Karpas-422 (cell line): ENCODE measurements at places on chromosomes 5 and 9. TPM values are rescaled to one million over a fixed set of nuclear protein-coding genes. Genes with fewer than 3 reads are reported as not detected.

DNA sequence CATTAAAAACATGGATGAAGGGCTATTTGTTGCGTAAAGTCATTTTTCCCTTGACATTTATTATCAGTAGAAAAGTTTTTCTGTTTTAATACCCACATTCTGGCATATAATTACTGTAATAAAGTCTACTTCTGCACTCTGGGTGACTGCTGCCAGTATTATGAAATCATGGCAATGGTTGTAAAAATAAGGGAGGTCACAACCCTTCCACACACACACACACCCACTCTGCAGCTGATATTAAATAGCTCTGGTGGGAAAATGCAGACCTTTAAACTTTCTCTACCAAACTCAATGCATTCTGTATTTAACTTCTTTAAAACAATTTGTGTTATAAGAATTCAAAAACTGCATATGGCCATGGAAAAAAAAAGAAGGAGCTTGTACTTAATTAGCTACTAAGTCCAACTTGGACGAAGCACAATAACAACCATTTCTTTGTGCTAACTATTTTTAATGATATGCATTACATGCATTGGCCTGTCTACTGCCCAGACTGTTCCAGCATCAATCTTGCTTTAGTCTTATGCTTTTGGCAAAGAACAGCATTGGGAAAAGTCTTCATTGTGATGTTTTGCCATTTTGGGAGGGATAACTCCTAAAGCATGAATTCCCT is 137.6 kb upstream of the MAP3K1 start:
- peaks cover 7% of the 10 kb centered on the region for H3K4me1 ChIP-seq
- no peak overlapping the region for H3K4me3 ChIP-seq
- no peaks in the 10 kb centered on the region for H3K27me3 ChIP-seq
- no peak overlapping the region for H3K27ac ChIP-seq
- H3K36me3 ChIP-seq = no peaks in the 10 kb centered on the region

The NME5 gene
- 1.3 and 2.0 TPM in 2 replicates for total RNA-seq

- no peak for DNase-seq
- H3K27me3 ChIP-seq = no peaks in the 10 kb centered on the region
- no peak overlapping the region for H3K27ac ChIP-seq
- H3K36me3 ChIP-seq = no peaks in the 10 kb centered on the region
- H3K4me3 ChIP-seq = no peak overlapping the region
Measured at GRCh38 chr5:173237143-173237874, 2.3 kb upstream of the NKX2-5 start.

GRCh38 chr5:113070901-113071300 is 94.3 kb downstream of the DCP2 start:
- no peak overlapping the region for H3K27ac ChIP-seq
- no peak overlapping the region for H3K4me3 ChIP-seq
- H3K4me1 ChIP-seq = no peaks in the 10 kb centered on the region
- no peak for DNase-seq

DNA sequence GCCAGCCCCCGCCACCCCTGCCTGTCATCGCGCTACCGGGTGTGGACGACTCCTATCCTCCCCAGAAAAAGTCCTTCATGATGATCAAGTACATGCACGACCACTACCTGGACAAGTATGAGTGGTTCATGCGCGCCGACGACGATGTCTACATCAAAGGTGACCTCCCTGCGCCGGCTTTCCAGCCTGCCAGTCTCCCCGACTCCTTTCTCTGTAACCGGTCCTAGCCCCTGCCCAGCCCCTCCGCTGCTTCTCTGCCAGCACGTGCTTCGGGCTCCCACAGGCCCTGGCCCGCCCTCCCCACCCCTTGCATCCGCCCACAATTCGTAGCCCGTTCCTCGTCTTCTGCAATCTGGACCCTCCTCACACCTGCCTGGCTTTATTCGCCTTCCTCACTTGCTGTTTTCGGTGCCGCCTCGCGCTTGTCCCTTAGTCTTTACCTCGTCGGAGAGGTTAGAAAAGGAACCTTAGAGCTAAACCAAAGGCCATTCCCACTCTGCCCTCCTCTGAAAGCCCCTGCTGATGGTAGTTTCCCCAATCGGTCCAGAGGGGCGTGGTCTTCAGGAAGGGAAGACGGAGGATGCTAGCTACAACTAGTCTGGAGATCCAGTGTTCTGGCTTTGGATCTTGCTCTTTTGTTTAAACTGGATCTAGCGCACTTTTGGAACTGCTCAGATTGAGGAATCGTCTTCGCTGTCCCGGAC is 1.4 kb downstream of the CHSY3 start:
- H3K36me3 ChIP-seq = no peaks in the 10 kb centered on the region
- no peaks in the 10 kb centered on the region for H3K4me1 ChIP-seq
- no peak overlapping the region for H3K27ac ChIP-seq
- no peaks in the 10 kb centered on the region for H3K27me3 ChIP-seq

- no peak overlapping the region for H3K27ac ChIP-seq
- no peak overlapping the region for H3K4me3 ChIP-seq
- no peaks in the 10 kb centered on the region for H3K36me3 ChIP-seq
- no peaks in the 10 kb centered on the region; the same call in 1 of the 2 replicates for H3K27me3 ChIP-seq
Measured at GRCh38 chr5:96818125-96818788, 10.5 kb upstream of the ERAP1 start.

The AQP3 gene
- total RNA-seq = not detected in 2 replicates

The FGD3 gene
- total RNA-seq = 9.0 and 24.5 TPM in 2 replicates

DNA sequence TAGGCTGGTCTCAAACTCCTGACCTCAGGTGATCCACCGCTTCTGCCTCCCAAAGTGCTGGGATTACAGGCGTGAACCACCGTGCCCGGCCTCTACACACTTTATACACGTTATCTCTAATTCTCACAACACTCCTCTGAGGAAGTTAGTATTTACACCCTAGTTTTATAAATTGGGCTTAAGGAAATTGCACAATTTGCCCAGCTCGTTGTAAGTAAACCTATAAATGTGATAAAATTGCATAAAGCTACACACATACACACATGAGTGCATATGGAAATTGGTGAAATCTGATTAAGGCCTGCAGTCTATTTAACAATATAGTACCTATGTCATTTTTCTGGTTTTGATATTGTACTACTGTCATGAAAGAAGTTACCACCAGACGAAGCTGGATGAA is 4.4 kb upstream of the SLC4A9 start:
- no peaks in the 10 kb centered on the region for H3K27me3 ChIP-seq
- peaks cover 3% of the 10 kb centered on the region for H3K4me1 ChIP-seq
- DNase-seq = no peak

DNA sequence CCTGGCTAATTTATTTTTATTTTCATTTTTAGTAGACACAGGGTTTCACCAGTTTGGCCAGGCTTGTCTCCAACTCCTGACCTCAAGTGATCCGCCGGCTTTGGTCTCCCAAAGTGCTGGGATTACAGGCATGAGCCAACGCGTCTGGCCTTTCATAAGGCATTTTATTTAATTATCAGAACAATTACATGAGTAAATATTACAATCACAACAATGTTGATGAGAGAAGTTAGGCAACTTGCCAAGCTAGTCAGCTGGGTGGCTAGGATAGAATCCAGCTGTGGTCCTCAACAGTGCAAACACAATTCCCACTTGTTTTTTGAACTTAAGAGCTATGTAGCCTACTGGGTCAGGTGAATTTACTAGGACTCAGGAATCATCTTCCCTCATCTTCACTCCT is 22.0 kb downstream of the C9orf57 start:
- no peak for DNase-seq
- H3K27ac ChIP-seq = no peak overlapping the region
- no peak overlapping the region for H3K4me3 ChIP-seq
- H3K36me3 ChIP-seq = no peaks in the 10 kb centered on the region
- H3K4me1 ChIP-seq = no peaks in the 10 kb centered on the region

DNA sequence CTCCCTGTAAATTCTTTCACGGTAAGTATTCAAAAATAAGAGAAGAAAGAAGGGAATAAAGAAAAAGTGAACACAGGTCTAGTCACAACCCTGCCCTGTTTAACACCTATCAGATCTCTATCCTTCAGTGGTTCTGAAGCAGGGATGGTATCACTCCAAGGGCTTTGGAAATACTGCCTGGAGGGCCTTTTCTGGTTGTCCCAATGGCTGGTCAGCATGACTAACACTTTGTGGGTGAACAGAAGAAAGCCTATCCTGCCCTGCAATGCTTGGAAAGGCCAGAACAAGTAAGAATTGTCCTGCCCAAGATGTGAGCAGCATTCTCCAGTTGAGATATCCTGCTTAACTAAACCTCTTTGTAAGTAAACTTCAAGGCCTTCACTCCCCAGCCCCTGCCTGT is 124.9 kb downstream of the TMEM167A start:
- H3K4me1 ChIP-seq = no peaks in the 10 kb centered on the region
- no peak for DNase-seq
- no peak overlapping the region for H3K27ac ChIP-seq
- H3K36me3 ChIP-seq = no peaks in the 10 kb centered on the region

- no peak overlapping the region for H3K27ac ChIP-seq
- no peaks in the 10 kb centered on the region for H3K27me3 ChIP-seq
- no peaks in the 10 kb centered on the region for H3K36me3 ChIP-seq
- H3K4me1 ChIP-seq = no peaks in the 10 kb centered on the region
- H3K4me3 ChIP-seq = no peak overlapping the region
- no peak for DNase-seq
Measured at GRCh38 chr5:167245868-167246267, 1045.6 kb upstream of the WWC1 start.

The IFNA21 gene
- total RNA-seq = not detected in 2 replicates

DNA sequence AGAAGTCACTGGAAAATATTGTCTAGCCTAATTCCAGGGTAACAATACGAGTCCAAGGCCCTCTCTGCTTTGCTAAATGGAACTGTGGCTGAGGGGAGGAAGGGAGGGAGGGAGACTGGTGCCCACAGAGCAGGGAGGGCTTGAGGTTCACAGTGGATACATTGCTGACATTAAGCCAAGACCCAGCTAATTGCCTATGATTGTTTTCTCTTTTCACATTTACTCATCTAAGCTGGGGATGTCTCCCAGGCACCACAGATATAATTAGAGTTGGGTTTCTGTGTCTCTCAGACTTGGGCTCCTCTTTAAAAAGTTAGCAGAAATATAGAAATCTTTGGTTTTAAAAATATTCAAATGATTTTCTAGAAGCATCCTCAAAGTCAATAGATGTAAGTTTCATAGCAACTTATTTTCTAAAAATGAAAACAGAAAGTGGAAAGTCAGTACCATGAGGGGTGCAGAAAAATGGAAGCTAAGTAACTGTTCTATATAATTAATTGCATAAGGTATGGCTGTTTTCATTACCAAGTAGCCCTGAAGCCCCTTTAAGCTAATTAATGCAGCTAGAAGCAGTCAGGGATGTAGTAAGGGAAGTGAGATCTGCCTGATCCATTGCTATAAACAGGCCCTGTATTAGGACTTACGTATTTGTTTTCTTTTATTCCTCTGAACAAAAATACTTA is 259.8 kb downstream of the NDUFS4 start:
- H3K4me3 ChIP-seq = no peak overlapping the region
- H3K4me1 ChIP-seq = no peaks in the 10 kb centered on the region
- no peak overlapping the region for H3K27ac ChIP-seq
- DNase-seq = no peak
- no peaks in the 10 kb centered on the region for H3K27me3 ChIP-seq

DNA sequence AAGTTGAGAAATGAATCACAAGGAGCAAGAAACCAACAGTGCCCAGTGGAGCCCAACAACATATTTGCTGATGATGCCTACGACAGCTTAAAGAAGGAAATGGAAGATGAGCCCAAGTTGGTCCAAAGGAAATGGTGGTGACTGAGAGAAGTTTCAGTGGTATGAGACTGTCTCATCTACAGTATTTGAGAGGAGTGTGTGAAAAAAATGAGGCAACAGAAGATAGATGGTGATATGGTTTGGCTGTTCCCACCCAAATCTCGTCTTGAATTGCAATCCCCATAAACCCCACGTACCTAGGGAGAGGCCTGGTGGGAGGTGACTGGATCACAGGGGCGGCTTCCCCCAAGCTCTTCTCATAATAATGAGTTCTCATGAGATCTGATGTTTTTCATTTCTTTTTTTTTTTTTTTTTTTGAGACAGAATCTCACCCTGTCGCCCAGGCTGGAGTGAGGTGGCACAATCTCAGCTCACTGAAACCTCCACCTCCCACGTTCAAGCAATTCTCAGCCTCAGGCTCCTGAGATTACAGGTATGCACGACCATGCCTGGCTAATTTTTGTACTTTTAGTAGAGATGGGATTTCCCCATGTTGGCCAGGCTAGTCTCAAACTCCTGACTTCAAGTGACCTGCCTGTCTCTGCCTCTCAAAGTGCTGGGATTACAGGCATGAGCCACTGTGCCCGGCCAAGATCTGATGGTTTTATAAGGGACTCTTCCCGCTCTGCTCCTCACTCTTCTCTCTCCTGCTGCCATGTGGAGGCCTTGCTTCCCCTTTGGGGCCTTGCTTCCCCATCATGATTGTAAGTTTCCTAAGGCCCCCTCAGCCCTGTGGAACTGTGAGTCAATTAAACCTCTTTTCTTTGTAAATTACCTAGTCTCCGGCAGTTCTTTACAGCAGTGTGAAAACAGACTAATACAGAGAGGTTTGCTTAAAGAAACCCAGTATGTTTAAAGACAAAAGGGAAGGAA is 30.2 kb downstream of the EFCAB9 start:
- H3K27ac ChIP-seq = no peak overlapping the region
- no peak for DNase-seq
- peaks cover 8% of the 10 kb centered on the region for H3K36me3 ChIP-seq
- H3K27me3 ChIP-seq = no peaks in the 10 kb centered on the region
- no peak overlapping the region for H3K4me3 ChIP-seq

The PCDHGC5 gene
- total RNA-seq = 5.1 and 5.8 TPM in 2 replicates

The TRPM6 gene
- not detected in 2 replicates for total RNA-seq

DNA sequence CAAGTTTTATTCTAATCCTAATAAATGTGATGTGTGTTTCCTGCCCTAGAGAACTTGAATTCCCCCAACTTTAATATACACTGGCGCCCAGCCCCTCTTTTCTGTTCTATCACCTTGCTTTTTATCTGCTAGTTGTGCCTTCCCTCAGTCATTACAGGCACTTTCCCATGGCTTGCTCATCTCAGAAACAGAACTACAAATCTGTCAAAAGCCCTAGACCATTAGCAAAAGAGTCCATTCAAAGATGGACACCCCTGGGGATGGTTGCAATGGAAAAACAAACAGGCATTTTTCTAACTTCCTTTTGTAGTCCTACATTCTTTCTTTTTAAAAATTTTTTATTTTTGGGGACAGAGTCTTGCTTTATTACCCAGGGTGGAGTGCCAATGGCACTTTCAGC is 48.2 kb downstream of the FRMD3 start:
- H3K4me1 ChIP-seq = no peaks in the 10 kb centered on the region
- H3K27ac ChIP-seq = no peak overlapping the region
- no peak for DNase-seq
- no peak overlapping the region for H3K4me3 ChIP-seq

The DRD1 gene
- not detected in 2 replicates for total RNA-seq

GRCh38 chr9:92378865-92379560 is 25.4 kb downstream of the OGN start:
- H3K27ac ChIP-seq = no peak overlapping the region
- no peaks in the 10 kb centered on the region for H3K27me3 ChIP-seq
- peaks cover 18% of the 10 kb centered on the region for H3K36me3 ChIP-seq
- H3K4me3 ChIP-seq = no peak overlapping the region
- DNase-seq = no peak
- H3K4me1 ChIP-seq = peaks cover 3% of the 10 kb centered on the region

The DNM1 gene
- 0.65 and 5.0 TPM in 2 replicates for total RNA-seq
